ENCODE measurements at places on chromosomes 5 and 9.

- DNase-seq, result no peak
Measured at GRCh38 chr5:136375920-136376319, 10.6 kb upstream of the TRPC7 start.

GRCh38 chr5:62684310-62684709, 105.7 kb downstream of the LRRC70 start:
- no peak for DNase-seq

DNA sequence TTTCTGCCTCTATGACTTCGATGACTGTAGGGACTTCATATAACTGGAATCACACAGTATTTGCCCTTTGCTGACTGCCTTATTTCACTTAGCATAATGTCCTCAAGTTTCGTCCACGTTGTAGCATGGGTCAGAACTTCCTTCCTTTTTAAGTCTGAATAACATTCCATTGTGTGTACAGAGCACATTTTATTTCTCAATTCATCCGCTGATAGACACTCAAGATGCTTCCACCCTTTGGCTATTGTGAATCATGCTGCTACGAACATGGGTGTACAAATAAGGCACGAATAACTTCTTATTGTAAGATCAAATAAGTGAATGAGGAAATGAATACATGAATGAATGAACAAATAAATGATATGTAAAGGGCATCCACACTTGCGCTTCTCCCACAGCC, 13.0 kb downstream of the BARX1 start:
- DNase-seq, result peak; percentile 41

GRCh38 chr5:8382456-8382855, 513.5 kb downstream of the MTRR start:
- DNase-seq, result no peak

DNA sequence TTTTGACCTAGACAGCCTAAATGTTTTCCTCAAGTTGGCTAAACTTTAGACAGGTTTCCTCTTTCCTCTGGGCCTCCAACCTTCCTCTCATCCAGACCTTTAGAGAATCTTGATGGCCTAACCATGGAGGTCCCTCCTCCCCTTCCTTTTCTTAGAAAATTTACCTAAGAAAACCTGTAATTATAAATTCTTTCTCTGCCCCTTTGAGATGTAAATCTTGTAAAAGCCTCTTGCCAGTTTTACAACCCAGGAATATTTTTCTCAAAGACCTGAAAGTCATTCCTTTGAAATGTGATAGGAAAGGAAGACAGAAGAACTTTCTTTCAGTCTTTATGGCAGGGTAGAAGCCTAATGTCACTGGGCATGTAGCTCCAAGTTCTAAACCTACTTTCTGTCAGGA, 1752.6 kb upstream of the C9orf72 start:
- DNase-seq, result no peak

GRCh38 chr9:79000230-79001002, 571.3 kb upstream of the TLE4 start:
- DNase-seq, result no peak

DNA sequence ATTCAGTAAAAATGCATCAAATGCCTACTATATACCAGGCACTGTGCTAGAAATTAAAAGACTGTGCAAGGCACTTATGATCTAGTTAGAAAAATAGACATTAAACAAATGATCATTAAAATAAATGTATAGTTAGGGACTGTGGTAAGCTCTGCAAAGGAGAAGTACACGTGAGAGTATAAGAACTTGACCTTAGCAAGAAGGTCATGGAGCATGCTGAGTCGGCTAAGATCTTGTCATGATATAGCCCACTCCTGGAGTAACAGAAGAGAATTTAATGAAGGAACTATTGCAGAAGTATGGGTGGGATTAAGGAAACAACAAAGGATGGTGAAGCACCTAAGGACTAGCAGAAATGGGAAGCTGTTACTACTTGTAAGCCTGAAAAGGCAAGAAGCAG, 23.5 kb upstream of the SAP30L start:
- no peak for DNase-seq

All from suppressor macrophage treated with lipopolysaccharide for 1 hour (primary cell).